Occipital lobe (tissue), 3 donors: ENCODE measurements at places on chromosomes 4 and X.
A peak's percentile ranks its signal among the peaks of the same experiment; 100 is the strongest.

DNA sequence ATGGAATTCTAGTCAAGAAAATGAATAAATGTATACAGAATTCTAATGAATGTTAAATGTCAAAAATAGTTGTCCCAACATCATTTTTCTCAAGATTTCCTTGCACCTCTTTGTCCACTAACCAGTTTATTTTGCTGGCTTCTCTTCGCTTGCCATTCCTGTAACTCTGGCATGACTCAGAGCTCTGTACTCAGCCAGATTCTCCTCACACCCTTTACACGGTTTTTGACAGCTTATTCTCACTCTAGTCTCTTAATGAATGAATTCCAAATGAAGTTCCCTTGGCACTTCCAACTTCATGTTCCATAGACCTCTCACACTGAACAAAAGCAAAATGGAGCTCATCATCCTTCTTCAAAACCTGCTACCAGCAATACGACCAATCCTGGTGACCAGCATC, 419.3 kb upstream of the SLIT2 start:
- no peak for DNase-seq

DNA sequence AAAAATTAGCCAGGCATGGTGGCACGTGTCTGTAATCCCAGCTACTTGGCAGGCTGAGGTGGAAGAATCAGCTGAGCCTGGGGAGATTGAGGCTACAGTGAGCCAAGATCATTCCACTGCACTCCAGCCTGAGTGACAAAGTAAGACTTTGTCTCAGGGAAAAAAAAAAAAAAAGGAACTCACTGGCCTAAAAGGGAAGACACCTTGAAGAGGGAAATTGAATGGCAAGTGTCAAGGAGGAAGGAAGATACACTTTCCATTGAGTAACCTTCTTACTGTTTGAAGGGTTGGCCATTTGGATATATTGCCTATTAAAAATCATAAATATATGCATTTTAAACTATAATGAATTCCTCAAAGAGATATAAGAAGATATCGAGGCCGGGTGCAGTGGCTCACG, 147.5 kb upstream of the FAM241A start:
- no peak for DNase-seq

GRCh38 chr4:24772061-24772705, 23.2 kb upstream of the SOD3 start:
- DNase-seq, result no peak

- DNase-seq, result no peak
Observed at GRCh38 chrX:68640661-68641060, 6.8 kb upstream of the STARD8 start.

- DNase-seq, result no peak
Observed at GRCh38 chr4:71526637-71527406, 188.0 kb downstream of the SLC4A4 start.

DNA sequence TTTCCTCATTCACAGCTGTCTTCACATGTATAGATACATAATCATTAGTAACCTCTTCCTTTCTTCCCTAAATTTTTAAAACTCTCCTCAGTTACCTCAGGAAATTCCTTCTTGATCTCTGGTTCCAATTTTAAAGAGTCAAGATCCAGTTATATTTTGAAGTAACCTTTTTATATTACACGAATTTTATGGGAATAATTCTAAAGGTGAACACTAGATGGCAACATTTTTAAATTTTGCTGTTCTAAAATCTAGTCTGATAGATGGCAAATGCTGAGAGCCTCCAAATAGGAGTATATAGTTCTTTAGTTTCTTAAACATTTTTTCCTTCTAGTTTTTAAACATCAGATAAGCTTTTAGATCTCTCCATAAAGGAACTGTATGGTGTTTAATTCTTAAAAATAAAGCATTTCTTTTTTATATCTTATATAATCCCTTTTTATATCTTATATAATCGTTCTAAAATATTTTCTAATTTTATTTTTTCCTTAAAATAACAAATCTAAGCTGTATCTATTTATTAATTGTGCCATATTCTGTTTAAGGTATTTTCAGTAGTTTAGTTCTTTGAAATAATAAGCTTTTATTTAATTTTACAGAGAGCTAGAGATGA, 37.9 kb upstream of the PAPSS1 start:
- DNase-seq, result no peak

- DNase-seq, result no peak
Observed at GRCh38 chrX:70454441-70455365, 10.1 kb downstream of the DLG3 start.

GRCh38 chr4:5945936-5946335, 53.0 kb upstream of the CRMP1 start:
- DNase-seq, result no peak

DNA sequence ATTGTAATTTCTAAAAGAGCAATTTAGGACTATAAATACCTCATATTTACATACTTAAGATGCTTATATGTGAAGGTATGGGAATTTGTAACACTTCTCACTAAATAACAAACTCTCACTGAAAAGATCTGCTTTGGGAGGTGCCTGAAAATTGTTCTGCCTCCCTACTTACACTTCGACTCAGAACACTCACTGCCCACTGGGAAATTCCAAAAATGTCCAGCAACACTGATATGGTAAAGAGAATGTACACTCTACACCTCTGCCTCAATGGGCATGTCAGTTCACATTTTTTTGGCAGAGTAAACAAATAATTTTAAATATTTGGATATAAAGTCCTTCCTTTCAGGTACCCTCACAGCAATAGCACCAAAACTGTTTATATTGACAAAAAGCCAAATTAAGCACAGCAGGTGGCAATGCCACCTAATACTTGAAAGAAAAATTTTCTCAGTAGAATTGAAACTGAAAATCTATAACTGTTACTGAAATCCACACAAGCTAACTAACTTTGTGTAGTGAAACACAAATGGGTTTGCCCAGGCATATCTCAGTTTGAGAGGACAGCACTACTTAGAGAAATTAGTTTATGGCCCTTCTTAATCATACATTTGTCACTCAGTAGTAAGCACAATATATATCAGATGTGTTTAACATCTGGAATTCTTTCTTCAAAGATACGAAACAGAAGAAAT, 67.1 kb downstream of the PRDM5 start:
- DNase-seq, result no peak

- DNase-seq, result no peak
Observed at GRCh38 chr4:113289766-113290165, 240.3 kb downstream of the ANK2 start.

DNA sequence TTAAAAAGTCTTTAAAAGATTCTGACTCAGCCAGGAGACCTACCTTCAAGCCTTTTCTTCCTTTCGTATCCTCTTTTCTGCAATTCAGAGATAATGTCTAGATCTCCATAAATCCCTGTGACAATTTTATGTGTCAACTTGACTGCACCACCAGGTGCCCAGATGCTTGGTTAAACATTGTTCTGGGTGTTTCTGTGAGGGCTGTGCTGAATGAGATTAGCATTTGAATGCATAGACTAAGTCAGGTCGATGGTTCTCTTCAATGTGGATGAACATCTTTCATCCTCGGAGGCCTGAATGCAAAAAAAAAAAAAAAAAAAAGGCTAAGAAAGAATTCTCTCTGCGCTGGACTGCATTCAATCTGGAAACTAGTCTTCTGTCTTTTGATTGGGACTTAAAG, 1082.7 kb downstream of the NLGN4X start:
- no peak for DNase-seq

GRCh38 chr4:131499141-131499873, 1649.8 kb upstream of the PCDH10 start:
- DNase-seq, result peak; percentile 1

DNA sequence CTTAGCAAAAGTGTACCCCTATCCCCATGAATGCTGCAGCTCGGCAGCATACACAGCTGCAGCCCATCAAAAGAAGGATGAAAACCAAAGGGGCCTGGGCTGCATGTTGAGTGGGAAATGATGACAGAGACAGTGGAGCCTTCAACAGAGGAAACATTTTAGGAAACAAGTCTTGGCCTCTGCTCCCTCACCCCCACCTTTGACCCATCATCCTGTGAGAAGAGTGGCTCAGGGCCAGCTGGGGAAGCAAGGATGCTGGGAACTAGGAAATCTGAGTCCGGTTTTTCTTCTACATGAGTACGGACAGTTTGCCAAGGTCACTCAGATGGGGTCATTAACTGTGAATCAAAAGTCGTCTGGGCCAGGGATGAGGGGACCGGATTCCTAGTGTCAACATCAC, 37.2 kb downstream of the IDS start:
- DNase-seq, result no peak

DNA sequence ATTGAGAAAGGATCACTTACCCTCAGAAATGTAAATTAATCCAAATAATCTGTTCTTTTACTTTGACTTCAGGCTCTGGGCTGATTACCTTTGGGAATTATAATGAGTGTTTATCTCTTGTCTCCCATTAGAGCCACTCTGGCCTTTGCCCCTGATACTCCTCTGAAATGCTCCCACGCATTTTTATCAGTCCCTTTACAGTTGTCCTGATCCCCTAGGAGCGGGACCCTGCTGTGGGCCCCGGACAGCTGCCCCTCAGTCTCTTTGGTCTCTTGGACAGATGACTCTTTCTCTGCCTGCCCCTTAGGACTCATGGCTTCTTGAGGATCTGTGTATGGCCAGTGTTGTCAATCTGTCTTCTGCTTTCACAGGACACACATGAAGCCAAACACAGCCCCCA, 1.0 kb upstream of the TRIM75 start:
- DNase-seq, result no peak

GRCh38 chr4:15402974-15403373, 24.9 kb upstream of the C1QTNF7 start:
- DNase-seq, result no peak

DNA sequence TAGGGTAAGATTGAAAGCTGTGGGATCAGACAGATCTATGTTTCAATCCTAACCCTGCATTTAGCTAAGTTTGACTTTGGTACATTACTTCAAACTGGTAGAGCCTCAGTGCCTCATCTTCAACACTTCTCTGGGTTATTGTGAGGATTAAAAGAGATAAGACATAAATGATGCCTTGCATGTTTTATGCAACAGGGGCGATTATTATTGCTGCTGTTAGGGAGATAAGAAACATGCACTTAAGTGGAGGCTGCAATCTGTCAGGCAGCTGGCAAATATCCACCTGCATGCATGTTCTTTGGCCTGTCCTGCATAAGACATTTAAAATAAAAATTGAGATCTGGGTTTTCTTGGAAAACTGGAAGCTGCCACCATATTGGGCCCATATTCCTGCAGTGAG, 24.6 kb downstream of the UNC5C start:
- no peak for DNase-seq

DNA sequence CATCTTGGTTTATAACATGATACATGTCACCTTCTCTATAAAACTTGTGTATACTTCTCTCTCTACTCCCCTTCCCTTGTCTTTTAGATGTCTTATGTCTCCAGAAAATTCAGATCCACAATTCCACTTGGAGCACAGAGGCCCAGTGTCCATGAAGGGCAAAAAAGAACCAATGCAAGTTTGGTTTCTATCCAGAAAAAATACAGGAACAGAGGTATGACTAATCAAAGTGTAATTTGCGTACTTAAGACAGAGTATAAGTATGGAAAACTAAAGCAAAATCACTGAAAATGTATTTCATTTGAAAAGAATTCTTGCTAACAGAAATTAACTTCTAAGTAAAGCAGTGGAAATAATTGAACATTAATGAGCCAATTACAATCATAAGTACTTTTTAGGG, 46.2 kb downstream of the GUCY1B1 start:
- DNase-seq, result no peak

DNA sequence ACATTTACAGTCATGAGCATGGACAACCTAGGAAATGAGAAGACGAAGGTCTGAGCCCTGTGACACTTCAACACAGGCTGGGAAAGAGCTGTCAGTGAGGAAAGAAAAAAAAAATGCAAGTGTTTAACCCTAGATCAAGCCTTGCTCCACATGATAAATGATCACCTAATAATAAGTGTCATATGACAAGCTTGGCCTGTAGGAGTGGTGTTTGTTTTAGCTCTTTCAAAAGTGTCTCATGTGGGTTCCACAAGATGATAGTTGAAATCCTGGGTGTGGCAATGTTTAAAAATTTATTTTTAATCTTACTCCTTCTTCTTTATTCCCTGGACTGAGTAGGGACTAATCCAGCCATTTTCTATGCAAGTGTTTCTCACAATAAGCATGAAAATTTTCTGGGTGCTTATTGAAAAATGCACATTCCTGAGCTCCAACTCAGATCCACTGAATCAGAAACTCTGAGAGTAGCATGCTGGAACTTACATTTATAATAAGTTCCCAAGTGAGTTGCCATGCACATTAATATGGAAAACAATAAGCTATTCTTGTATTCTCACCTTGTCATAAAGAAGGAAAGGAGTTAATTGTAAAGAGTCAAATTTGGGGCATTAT, 138.3 kb downstream of the AREG start:
- no peak for DNase-seq

GRCh38 chr4:73211968-73212367, 46.6 kb downstream of the ANKRD17 start:
- no peak for DNase-seq

DNA sequence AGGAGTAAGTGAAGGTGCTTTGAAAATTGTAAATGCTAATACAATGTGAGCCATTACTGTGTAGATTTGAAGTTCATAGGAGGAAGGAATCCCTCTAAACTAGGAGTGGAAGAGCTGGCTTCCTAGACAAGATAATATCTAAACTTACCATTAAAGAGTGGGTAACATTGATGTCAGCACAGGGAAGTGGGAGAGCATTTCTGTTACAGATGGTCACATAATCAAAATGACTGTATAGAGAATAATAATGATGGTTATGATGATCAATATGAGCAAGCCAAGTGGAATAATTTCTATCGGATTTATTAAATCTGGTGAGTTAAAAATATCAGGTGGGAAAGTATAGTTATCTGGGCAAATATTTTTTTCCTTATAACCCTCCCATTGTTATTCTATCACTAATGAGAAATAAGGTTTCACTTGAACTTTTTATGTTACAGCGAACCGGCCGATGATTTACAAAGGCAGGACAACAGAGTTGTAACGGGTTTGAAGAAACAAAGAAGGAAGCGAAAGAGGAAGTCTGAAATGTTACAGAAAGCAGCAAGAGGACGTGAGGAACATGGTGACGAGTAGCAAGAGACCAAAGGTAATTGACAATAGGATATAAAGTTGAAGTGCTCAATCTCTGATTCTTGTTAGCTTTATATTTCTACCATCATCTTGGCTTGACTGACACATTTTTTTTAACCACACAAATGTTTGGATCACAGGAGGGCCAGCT, 43.5 kb downstream of the FMR1NB start:
- DNase-seq, result no peak

DNA sequence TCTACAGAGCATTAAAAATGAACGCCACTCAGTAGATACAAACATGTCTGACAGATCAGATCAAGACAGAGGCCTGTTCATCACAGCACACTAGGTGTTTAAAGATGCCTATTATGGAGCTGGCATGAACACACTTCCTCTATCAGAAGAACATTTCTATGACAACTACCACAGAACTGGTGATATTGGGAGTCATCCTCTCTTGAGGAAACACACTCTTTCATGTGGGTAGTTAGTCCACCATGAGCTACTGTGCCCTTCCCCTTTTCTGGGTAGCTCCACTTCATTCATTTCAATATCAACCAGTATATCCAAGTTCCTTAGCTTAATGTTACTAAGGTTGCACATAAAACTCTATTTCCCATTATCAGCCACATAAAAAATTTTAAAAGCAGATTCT, 46.7 kb downstream of the MAOB start:
- no peak for DNase-seq
